ENCODE measurements at places on chromosomes 11 and 22.

- DNase-seq = no peak
Observed at GRCh38 chr11:18791207-18791968, at the start of gene PTPN5. Gene PTPN5, minus strand, starts transcription at chr11:18791798. Its CDS starts 19,840 bp downstream, at chr11:18771958.

DNA sequence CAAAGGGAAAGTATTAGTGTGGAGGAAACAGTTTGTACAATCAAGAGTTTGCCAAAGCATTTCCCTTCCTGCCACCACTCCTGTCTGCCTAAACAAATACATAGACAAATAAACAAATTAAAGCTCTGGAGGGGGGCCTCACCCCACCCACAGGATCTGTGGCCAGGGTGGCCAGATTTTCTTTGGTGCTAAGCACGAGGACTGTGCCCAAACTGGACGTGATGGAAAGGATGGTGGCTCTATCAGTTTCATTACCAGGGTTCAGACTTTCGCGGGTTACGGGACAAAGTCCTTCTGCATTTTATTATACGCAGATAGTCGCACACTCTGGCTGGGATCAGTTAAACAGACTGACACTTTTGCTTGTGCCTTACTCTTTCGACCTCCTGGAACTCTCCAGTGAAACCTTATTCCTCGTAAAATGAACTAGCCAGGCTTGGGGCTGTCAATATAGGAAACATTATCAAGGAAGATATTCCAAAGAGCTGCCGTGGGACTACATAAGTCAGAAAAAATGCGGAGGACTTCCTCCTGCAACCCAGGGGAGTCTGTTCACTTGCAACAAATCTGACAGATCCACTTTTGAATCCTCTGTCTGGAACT is 11.2 kb downstream of the BARX2 start:
- no peak for DNase-seq

DNA sequence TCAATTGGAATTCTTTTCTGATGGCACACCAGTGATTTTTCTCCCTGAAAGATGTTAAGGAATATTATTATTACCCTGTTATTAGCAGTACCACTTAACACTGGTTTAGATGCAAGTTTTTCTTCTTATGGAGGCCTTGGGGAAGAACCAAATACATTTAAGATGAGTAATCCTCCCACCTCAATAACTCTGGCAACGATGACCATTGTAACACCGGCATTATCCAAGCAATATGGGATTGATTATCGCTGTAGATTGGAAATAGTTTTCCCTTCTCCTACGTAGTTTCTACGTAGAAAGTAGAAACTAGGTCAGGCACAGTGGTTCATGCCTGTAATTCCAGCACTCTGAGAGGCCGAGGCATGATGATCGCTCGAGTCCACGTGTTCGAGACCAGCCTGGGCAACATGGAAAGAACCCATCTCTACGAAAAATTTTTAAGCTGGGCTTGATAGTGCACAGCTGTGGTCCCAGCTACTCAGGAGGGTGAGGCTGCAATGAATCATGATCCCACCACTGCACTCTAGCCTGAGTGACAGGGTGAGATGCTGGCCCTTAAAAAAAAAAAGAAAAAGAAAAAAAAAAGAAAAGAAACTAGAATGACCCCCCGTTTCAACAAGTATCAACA is 45.5 kb downstream of the PACSIN2 start:
- DNase-seq = no peak

DNA sequence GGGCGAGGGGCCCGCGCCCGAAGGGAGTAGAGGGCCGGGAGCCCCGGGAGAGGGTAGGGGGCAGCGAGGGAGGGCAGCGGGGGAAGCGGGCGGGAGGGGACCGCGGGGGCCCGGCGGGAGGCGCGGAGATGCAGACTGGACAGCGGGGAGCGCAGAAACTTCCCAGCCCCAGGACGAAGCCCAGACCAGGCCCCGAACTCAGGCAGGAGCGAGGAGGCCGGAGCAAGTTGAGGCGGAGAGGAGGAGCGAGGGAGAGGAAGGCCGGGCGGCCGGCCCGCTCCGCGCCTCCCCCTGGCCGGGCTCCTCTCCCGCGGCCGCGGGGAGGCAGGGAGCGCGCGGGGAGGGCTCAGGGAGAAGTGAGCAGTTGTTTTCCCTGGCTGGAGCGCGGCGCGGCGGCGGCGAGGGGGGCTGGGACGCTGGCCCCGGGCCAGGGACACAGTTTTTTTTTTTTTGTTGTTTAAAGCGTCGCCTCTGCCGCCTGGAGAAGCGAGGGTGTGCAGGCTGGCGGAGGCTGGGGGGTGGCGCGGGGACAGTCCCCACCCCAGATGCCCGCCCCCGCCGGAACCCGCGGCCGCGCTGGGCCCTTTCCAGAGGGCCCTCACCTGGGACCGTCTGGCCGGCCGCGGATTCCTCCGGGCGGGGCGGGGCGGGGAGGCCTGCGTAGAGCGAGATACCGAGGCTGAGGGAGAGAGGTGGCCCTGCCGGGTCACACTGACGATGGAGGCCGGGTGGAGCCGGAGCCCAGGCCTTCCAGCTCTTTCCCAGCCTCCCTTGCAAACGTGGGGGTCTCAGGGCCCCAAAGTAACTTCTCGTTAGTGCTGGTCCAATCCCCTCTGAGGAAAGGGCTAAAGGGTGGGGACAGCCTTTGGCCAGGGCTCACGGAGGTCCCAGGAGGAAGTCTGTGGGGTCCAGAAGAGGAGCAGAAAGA is at the start of gene LTBP3:
Gene LTBP3 (minus strand): TSS at position 358 of the 928 bp plus-strand sequence. CDS start 400 bp downstream, outside the sequence.
- DNase-seq = peak; percentile 67

- no peak for DNase-seq
Observed at GRCh38 chr11:33772300-33772699, 2.0 kb downstream of the FBXO3 start.

DNA sequence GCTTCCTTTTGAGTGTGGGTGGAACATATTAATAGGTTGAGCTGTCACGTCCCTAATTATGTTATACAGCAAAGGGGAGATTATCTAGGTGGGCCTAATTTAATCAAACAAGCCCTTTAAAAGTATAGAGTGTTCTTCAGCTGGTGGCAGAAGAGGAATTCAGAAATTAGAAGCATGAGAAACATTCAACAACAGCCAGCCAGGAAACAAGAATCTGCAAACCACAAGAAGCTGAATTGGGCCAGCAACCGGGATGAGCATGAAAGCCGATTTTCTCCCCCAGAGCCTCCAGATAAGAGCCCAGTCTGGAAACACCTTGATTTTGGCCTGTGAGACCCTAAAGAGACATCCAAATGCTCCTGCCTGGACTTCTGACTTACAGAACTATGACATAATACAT is 105.8 kb upstream of the LDLRAD3 start:
- DNase-seq = no peak

DNA sequence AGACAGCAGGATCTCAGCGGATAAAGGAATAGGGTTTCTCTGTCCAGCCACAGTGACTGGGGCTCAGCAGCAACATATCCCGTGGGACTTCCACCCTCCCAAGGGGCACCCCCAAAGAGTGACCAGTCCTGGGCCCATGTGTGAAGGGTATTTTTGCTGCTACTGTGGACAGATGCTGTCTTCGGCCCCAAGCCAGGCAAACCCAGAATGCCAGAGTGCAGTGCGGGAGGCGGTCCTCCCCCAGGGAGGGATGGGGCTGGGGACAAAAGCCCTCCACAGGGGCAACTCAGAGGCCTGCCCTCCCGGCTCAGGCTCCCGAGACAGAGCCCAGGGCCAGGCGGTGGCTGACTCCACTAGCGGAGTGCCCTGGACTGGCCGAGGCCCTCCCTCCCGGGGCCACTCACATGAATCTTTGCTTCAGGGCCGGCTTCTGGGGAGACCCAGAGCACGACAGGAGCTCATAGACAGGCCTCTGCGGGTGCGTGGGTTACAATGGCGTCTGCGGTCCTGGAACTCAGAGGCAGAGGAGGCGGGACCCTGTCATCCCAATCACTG is 34.7 kb upstream of the WNT7B start:
- DNase-seq = no peak

DNA sequence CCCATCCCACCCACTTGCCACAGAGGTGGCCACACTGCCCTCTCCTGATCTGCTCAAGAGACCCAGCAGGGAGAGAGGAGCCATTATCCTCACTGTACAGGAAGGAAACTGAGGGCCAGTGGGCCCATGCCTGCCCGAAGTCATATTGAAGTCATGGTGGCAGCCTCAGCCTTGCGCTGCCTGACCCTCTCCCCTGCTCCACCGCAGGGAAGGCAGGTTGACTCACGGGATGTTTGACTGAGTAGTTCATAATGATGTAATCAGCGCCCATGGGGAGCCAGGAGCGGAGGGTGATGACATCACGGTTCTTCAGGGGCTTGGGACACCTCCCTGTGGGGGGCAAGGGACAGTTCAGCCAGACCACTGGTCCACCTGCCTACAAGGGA is 6.1 kb upstream of the ARAP1 start:
- no peak for DNase-seq

DNA sequence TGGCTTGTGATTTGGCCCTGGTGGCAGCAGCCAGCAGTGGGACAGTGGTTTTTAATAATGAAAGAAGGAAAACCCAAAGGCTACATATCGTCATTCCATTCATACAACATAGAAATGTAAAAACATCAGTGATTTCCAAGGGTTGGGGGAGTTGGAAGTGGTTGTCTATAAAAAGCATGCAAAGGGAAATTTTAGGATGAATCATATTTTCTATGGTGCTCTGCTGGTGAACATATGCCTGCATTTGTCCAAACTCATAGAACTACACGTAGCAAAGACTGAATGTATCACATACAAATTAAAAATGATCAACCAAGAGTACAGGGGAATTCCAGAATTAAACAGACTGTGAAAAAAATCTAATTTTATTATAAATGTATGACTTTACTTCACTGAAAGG is 11.1 kb downstream of the OR5B3 start:
- DNase-seq = no peak

- no peak for DNase-seq
Observed at GRCh38 chr11:122879785-122880184, 2.8 kb upstream of the JHY start.

DNA sequence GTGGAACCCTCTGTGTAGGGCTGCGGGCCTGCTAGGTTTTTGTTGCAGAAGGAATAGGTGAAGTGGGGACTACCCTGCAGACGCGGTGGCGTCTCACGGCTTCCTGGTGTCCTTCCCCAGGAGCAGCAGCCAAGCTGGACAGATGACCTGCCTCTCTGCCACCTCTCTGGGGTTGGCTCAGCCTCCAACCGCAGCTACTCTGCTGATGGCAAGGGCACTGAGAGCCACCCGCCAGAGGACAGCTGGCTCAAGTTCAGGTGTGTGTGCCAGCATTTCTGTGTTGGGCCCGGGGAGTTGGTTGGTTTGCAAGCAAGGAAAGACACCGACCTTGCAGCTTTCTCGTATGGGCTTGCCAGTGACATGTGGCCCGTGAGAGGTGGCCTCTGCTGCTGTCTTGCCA is 15.3 kb downstream of the TAB1 start:
- no peak for DNase-seq

GRCh38 chr11:97607291-97608000 is 1217.6 kb downstream of the JRKL start:
- no peak for DNase-seq

DNA sequence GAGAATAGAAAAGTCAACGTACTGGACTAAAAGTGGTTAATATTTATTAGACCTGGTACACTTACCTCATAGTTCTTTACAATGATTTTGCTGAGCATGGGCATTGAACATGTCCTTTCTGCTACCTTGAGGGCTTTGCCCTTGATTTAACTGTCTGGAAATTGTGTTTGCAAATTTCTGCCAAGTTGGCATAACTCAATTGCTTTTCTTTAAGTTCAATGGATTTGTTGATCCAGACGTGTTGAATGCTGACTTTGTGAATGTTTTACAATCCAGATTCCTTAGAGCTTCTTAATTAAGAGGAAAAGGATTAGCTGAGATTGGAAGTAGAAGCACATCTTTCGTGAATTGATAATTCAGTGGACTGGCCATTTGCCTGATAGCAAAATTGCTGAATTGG is 7.2 kb upstream of the OR4X2 start:
- no peak for DNase-seq

- DNase-seq = no peak
Observed at GRCh38 chr11:116376547-116376946, 396.2 kb downstream of the BUD13 start.

DNA sequence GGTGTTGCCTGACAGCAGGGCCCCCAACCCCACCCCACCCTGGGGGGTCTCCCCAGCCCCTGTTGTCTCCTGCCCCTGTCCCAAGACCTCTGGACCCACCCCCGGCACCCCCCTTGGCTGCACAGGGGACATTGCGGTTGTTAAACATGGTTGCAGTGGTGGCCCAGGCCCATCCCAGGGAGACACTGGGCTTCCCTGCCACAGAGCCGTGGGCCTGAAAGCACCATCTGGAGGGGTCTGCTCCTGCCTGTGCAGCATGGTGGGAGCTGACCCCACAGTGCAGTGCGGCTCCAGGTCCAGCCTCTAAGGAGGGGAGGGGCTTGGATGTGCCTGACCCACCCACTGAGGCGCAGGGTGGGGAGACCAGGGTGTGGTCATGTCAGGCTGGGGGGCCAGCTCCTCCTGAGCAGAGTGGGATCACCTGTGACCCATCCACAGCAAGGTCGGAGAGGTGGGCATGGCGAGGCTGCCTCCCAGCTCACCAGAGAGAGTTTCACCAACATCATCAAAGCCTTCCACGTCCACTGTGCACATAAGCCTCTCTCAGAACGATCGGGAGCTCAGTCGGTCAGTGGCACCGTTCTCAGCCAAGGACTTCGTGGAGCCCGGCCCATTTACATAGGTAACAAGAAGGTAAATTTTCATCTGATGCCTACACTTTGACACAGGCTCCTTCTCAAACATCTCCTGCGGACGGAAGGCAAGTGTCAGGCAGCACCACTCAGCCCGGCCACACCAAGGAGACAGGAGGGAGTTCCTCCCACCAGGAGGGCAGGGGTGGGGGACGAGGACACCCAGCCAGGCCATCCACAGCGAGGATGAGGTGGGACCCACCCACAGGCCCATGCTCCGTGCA is 201.1 kb downstream of the BRD1 start:
- DNase-seq = no peak

DNA sequence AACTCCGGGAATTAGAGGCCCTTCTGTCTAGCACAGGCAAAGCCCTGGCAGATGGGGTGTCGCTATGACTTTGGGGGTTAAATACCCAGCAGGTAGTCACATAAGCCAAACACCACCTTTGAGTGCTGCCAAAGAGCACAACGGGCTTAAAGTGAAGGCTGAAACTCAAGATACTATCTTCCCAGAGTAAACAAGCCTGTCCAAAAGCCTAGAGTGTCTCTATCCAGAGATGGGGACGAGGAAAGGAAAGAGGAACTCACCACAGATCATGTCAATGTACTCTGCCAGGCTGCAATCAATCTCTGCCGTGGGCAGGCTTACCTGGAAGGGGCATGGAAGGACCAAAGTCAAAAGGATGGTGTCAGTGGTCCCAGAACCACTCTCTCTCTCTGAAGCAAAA is 14.5 kb downstream of the TMEM25 start:
- DNase-seq = no peak

DNA sequence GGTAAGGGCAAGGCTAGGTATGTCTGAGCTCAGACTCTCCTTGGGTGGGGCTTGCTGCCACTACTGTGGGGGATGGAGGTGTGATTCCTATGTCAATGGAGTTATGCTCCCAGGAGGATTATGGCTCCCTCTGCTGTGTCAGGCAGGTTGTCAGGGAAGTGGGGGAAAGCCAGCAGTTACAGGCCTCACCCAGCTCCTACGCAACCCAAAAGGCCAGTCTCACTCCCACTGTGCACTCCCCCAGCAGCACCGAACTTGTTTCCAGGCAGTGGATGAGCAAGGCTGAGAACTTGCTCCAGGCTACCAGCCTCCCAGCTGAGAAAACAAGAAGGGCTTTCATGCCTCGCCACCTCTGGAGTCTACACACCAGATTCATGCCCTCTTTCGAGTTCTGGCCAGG is 18.2 kb downstream of the C11orf91 start:
- peak; percentile 28 for DNase-seq

- no peak for DNase-seq
Observed at GRCh38 chr22:20530368-20531153, 23.2 kb downstream of the MED15 start.

- DNase-seq = no peak
Observed at GRCh38 chr22:23745791-23746190, 5.1 kb downstream of the ZNF70 start.

All from NCI-H2171 treated with DMSO at 0.1 percent for 48 hours (cell line).